ENCODE measurements at places on chromosomes 4 and X. TPM values are rescaled to one million over a fixed set of nuclear protein-coding genes. Genes with fewer than 3 reads are reported as not detected.

FGF13 gene
- not detected for total RNA-seq

EVC gene
- 12.5 TPM for total RNA-seq

IL1RAPL1 gene
- not detected for total RNA-seq

JCHAIN gene
- 0.13 TPM for total RNA-seq

LINC00632 gene
- total RNA-seq, result 2.0 TPM

TAF1 gene
- 19.0 TPM for total RNA-seq

DGKK gene
- not detected for total RNA-seq

CT45A8 gene
- total RNA-seq, result not detected

TMSB15C gene
- total RNA-seq, result not detected
